Gastrocnemius medialis (tissue), 4 donors: ENCODE measurements at places on chromosomes 3 and 15.

DNA sequence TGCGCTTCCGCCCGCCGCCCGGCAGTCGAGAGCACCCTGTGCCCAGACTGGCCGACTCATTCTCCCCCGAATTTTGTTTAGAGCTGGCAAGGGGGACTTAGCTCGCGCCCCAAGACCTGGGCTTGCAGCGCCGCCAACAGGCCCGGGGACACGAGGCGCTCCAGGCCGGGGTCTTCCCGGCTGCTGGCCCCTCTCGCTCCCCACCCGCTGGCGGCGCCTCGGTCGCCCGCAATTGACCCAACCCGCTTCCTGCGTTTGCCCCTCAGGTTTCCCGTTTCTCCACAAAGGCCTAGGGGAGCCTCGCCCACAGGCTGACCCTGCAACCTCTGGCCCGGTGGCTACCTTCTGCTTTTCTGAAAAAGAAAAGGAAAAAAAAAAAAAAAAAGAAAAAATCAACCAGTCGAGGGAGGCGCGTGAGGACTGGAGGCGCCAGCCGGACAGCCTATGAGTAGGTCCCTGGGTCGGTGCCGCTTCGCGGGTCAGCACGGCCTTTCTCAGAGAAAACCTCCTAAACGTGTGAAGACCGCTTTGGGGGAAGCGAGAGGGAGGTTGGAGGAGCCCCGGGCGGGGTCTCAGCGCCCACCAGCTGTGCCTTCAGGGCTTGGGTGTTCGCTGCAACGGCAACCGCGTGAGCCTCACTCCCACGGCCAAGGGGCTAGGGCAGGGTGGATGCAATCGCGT lies 7.2 kb downstream of the FOXL2 start:
- no peak for DNase-seq

DNA sequence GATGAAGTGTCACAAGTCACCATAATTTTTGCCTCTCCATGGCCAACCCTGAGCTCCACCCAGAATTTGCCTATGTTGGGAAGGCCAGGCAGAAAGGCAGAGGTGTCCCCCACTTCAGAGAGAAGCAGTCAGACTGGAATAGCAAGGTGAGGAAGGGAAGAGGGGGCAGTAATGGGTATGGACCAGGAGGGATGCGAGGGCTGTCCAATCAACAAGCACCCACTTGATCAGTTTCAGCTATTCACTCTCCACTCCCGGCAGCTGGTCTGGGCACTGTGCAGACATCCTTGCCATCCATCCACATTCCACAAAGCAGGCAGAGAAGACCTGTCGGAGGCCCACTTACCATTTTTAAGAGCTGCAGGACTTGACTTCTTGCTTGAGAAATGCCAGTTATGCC lies 43.5 kb upstream of the CTNNB1 start:
- no peak for DNase-seq

DNA sequence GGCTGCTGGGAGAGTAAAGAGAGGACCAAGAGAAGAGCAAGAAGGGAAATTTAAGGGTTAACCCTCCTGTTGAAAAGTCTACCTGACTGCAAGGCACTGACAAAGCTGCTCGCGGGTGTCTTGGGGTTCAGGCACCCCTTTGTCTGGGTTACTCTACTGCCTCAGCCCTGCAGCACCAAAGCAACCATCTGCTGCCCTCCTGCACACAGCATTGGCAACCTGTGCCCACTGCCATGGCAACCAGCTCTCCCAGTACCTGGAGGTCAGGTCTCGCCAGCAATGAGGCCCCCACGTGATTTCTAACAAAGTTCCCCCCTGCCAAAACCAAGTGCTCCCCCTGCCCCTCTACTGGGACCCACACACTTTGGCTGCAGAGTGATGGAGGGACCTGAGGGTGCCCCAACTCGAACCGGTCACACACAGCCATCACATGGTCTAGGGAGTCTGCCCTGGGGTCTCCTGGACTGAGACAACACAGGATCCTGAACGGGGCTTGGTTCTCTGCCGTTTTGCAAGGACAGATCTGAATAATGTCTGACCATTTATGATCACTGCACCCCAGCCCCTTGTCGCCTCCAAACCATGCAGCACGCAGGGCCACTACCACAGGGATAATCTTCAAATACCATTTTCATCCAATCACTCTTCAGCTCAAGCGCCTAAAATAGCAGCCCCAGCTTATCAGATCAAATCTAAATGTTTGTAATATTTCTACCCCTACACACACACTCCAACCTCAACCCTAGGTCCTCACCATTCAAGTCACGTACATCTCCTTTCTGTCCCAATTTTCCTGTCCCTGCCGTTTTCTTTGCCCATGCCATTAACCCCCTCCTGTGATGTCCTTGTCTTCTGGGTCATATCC lies 50.7 kb downstream of the ADCY5 start:
- no peak for DNase-seq

- DNase-seq: peak; percentile 98
These were observed 98.9 kb upstream of the TLE3 start for GRCh38 chr15:70196372-70197316.

GRCh38 chr3:75906555-75907112 lies 121.3 kb upstream of the ZNF717 start:
- no peak for DNase-seq

DNA sequence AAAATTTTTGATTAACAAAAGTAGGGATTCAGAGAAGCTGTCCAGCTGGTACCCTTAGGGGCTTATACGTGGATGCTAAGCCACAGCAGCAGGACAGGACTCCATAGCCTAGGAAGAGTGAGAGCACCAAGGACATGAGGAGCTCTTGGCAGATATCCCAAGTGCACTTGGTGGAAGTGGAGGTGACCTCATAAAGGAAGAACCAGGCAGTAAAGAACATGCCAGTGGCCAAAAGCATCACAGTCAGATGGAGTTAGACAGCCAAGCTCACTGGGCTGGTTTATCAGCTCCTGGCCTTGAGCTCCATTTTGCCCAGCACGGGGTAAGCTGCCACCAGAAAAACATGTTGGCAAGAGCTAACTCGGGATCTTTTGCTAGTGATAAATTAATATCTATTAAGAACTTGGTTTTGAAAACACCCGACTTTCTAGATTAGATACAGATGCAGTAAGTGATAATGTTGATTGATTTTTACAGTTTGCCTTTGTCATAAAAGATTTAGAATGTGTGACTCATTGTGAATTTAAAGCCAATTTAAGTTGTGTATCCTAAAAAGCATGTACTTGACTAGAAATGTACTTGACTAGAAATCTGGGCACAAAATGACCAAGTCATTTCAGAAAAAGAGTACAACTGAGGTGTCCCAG lies 108.0 kb downstream of the CMSS1 start:
- peak; percentile 35 for DNase-seq

DNA sequence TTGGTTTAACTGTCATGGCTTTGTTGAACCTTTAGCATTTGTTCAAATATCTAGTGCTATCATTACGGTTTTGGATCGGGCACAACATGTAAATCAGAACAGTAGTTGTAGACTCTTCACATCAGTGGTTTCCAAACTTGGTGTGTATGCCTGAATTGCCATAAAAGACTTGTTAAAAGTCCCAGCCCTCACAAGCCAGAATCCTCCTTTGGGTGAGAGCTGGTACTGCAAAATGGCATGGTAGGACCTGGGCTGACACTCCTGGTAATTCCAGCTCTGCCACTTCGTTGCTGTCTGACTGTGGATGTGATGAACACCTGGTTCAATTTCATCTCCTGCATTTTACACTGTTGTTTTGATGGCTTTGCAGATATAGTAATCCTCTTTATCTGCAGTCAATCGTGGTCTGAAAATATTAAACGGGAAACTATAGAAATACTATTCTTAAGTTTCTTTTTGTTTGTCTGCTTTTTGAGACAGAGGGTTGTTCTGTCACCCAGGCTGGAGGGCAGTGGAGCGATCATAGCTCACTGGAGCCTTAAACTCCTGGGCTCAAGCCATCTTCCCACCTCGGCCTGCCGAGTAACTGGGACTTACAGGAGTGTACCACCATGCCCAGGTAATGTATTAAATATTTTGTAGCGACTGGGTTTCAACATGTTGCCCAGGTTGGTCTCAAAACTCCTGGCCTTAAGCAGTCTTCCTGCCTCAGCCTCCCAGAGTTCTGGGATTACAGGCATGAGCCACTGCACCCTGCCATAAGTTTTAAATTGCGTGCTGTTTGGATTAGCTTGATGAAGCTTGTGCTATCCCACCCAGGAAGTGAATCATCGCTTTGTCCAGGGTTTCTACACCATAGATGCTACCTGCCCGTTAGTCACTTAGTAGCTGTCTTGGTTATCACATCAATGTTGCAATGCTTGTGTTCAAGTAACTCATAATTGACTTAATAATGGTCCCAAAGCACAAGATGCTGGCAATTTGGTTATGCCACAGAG lies 61.6 kb downstream of the RAB7A start:
- no peak for DNase-seq

DNA sequence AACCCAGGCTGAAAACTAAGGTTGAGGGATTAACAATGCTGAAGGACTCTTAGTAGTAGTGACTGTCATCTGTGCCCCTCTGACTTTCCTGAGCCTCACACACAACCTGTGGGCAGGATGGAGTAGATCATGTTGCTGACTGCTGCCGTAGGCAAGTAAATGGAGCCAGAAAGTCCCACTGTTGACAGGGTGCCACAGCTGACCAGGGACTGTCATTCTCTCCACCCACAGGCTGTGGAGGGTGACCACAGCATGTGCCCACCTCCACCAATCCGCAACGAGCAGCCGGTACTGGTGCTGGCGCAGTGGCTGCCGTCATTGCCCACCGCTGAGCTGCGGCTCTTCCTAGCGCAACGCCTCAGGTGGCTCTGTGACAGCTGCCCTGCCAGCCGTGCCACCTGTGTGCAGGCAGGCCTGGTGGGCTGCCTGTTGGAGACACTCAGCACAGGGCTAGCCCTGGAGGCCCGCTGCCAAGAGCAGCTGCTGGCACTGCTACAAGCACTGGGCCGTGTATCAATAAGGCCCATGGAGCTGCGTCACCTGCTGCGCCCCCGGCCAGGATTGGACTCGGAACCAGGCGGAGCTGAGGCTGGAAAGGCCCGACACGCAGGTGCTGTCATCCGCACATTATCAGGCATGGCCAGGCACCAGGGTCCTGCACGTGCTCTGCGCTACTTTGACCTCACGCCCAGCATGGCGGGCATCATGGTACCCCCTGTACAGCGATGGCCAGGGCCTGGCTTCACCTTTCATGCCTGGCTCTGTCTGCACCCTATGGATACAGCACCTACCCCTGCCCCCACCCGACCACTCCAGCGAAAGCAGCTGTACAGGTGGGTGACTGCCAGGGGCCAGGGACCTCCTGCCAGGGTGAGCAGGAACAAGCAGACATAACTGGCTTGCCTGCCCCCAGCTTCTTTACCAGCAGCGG lies 15.6 kb downstream of the NBEAL2 start:
- no peak for DNase-seq

DNA sequence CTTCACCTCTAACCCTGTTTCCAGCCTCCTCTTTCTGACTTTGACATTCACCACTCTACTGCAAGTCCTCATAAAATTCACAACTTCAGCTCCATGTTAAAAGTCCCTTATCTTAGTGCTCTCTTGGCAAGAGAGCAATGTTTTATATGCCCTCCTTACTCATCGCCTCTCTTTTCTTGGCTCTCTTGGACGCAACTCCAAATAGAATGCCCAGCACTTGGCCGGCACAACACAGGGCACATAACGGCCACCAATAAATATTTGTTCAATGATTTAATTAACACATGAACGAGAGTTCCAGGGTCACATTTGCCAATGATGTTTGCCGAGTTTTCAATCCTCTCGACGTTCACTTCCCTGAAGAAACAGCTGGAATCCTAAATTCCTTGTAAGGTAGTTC lies 401.4 kb downstream of the ROBO1 start:
- DNase-seq: no peak

- no peak for DNase-seq
These were observed 11.7 kb downstream of the CCR1 start for GRCh38 chr3:46196261-46196957.

DNA sequence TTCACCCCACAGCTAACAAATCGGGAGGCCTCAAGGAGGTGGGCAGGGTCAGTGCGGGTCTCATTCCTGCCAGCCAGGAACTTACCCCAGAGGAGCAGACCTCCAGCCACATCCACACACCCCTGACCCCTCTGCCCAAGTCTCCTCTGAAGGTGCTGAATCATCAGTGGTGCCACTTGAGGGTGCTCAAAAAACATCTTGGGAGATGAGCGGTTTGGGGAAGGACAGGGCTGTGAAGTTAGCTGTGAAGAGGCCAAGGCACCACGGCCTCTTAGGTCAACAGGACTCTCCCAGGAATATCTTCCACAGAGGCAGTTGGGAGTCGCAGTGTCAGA lies 1.2 kb downstream of the DAPK2 start:
- no peak for DNase-seq

DNA sequence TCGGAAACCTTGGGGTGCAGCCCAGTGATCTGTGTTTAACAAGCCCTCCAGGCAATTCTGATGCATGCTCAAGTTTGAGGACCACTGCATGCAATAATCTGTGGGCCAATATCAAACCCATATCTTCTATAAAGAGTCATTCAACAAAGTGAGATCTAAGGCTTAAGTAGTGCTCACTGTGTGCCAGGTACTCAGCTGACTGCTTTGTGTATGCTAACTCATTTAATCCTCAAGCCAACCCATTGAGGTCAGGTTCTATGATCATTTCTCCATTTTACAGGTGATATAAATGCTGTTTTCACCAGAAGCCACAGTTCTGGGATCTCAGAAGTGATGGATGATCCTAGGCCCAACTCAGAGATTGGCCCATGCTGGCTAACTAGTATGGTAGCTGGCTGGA lies 101.7 kb downstream of the SMAD6 start:
- DNase-seq: no peak

DNA sequence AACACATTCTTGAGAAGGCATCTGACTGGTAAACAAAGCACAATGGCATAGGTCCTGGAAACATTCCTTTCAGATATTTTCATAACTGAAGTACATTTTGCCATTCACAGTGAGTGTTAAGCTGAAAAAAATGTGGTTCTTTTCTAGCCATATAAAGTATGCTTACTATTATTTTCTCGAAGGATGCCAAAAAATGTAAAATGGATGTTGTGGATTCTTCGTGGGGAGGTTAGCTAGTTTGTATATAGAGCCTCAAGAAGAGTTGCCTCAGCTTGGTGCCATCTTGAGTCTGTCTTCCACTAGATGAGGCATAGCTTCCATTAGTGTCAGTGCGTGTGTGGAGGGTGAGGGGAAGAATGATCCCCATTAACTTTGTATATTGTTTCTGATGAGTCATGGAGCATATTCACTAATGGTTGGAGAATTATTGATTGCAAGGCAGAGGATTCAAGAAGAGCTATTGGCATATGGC lies 4.1 kb downstream of the MBNL1 start:
- DNase-seq: no peak
